ENCODE measurements at places on chromosomes 7 and 10.

DNA sequence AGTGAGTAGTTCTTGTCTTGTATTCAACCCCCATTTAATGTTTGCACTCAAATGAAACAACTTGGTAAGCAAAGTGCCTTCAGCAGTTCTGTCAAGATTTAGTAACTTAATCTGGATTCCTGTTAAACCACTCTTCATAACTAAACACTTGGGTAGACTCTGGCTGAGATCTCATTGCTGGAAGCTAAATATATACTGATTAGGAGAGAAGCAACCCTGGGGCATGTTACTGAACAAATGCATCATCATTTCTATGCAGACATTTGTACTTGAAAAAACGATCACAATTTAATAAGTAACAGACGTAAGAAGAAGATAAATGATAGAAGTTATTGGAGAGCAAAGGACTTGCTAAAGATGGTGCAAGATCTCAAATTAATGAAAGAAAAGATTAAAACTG, 308.4 kb upstream of the POM121L12 start:
- DNase-seq, result no peak

GRCh38 chr7:157263156-157263555, 73.6 kb upstream of the DNAJB6 start:
- no peak for DNase-seq

GRCh38 chr10:282294-283139, 147.3 kb downstream of the ZMYND11 start:
- no peak for DNase-seq

- no peak for DNase-seq
Measured at GRCh38 chr10:29670761-29671160, 36.0 kb upstream of the SVIL start.

DNA sequence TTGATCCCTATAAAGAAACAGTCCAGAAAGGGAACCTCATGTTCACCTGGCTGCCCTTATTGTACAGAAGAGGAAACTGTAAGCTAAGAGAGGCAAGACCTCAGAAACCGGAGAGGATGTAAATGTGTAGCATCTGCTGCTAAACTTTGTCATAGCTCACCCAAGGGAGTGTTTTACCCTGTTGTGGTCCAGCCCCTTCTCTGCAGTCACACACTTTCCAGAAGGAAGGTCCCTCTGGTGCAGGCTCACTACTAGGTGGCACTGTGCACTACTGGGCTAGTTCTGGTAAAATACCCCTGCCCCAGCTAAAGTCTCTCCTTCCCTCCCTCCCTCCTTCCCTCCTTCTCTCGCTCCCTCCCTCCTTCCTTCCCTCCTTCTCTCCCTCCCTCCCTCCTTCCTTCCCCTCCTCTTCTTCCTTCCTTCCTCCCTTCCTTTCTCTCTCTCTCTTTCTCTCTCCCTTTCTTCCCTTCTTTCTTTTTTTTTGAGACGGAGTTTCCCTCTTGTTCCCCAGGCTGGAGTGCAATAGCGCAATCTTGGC, 42.5 kb upstream of the LCOR start:
- DNase-seq, result no peak

GRCh38 chr10:132397036-132397541, at the start of gene PWWP2B:
Gene PWWP2B, plus strand, starts transcription at chr10:132397200. Its CDS starts 27 bp downstream, at chr10:132397227.
- DNase-seq, result no peak
